ENCODE measurements at places on chromosomes 11 and 22. TPM values are rescaled to one million over a fixed set of nuclear protein-coding genes. Genes with fewer than 3 reads are reported as not detected.

The AASDHPPT gene
- 60.4 TPM for total RNA-seq

The MTCH2 gene
- total RNA-seq = 82.7 TPM

The CASP1 gene
- not detected for total RNA-seq

The OMP gene
- total RNA-seq = not detected

The OR10A2 gene
- not detected for total RNA-seq

The TTC36 gene
- total RNA-seq = 2.2 TPM

The APOL5 gene
- total RNA-seq = not detected

GRCh38 chr22:46801331-46801811, 38.9 kb downstream of the TBC1D22A start:
- DNase-seq = no peak

DNA sequence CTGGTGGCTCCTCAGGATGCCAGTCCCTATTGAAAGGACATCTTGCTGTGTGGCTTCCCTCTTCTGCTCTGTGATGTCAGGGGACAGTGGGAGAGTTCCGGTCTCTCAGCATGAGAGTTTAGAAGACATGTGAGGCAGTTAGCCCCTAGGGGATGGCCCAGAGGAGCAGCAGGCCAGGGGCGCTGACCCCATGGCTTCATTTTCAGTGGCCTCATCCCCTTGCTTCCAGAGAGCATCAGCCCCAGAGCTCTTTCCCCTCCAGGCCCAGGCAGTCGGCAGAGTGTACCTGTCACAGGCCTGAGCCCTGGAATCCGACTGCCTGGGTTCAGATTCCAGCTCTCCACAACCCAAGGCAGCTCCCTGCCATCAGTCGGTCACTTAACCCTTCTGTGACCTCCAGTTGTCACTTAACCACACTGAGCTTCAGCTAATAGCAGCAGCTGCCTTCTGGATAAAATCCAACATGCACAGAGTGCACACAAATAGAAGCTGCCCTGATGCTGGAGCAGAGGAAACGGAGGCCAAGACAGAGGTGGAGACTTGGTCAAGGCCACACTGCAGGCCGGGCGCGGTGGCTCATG, 14.1 kb upstream of the LRRC10B start:
- no peak for DNase-seq

DNA sequence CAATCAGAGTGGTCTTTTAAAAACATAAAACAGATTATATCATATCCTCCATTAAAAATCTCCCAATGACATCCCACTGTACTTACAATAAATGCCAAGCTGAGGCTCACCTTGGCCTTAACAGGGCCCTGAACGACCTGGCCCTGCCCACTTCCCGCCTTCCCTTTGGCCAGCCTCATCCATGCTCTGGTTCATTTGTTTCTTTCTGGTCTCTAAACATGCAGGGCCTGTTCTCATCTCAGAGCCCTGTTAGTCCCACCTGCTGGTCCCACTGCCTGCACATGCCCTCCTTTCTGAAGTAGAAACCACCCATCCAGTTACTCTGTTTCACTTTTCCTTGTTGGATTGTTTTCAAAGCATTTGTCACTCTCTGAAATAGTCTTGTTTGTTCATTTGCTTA, 227.4 kb downstream of the INSC start:
- no peak for DNase-seq

DNA sequence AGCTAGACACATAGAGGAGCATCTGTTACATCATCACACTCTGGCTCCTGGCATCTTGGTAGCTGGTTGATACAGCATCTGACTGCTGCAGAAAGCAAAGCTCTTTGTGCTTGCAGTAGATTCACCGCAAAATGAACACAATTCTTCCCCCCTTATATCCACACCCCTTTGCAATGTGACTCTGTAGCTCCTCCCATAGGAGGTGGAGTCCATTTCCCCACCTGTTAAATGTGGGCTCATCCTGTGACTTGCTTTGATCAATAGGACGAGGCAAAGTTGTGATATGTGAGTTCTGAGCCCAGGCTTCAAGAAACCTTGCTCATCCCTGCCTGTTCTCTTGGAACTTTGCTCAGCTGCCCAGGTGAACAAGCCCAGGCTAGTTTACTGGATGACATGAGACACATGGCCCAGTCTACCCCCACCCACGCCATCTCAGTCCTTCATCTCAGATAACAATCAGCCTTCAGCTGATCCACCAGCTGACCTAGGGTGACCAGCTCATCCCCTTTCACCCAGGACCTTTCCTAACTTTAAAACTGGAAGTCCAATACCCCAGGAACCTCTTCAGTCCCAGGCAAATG, 272.2 kb downstream of the TENM4 start:
- no peak for DNase-seq

- DNase-seq = no peak
Observed at GRCh38 chr22:46936378-46936903, 174.0 kb downstream of the TBC1D22A start.

GRCh38 chr22:26170112-26170492, 840 bp downstream of the SEZ6L start:
- DNase-seq = no peak

- DNase-seq = peak; percentile 35
Observed at GRCh38 chr11:111977146-111978027, 40.2 kb downstream of the DIXDC1 start.

DNA sequence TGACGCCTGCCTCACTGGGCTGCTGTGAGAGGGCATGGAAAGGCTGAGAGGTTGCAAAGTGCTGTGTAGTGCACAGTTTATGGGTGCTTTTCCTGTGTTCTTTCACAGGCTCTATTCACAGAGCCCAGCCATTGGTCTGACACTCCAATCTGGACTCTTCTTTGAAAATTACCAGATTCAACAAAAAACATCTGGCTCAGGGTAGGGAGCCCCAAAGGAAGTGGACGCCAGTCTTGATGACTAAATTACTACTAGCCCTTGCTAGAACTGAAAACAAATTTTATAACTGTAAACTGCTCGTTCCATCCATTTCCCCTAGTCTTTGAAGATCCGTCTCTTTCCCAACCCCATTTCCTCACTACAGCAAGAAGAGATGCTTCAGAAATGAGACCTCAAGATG, 178.6 kb downstream of the TENM4 start:
- DNase-seq = no peak

DNA sequence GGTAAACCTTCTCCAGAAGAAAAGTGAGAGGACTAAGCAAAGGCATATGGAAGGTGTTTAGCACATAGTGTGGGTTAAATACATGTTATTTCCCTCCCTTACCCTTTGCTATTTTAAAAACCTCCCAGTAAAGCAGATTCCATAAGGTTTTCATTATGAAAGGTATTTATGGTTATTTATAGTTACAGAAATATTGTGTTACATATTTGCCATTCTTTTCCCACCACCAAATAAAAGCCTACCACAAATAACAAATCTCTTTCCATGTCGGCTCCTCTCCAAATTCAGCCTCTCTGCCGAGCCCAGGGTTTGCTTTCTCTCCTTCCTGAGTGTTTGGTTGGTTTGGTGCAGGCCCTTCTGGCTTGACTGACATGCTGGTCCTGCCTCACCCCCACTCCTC, 64.4 kb downstream of the INSC start:
- DNase-seq = no peak

- DNase-seq = no peak
Observed at GRCh38 chr11:92720385-92720784, 249.1 kb upstream of the MTNR1B start.

DNA sequence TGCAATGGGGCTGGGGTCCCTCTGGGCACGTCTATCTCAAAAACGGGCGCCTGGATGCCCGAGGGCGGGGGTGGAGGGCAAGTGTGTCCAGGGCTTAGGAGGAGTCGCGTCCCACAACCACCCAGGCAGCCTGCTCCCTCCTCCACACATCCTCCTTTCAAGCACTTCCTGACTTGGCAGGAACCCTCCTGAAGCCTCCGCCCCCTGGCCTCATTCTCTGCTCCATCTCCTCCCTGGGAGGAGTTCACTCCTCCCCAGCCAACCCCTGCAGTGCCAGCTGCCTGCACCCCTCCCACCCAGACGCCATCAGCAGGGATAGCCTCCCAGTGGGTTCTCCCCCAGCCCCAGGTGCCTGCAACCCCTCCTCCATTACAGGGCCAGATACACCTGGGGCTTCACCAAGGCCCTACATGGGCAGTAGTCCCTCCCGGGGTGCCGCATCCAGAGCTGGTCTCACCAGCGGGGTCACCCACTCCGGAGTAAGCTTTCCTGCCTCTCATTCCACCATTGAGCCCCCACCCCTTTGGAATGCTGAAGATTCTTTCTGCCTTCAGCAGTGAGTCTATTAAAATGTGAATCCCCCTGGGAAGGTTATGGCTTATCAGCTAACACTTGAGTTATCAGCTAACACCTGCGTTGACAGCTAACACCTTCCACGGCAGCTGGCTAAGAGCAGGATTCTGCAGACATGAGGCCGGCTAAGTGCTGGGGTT, 24.4 kb downstream of the RTN4R start:
- no peak for DNase-seq

DNA sequence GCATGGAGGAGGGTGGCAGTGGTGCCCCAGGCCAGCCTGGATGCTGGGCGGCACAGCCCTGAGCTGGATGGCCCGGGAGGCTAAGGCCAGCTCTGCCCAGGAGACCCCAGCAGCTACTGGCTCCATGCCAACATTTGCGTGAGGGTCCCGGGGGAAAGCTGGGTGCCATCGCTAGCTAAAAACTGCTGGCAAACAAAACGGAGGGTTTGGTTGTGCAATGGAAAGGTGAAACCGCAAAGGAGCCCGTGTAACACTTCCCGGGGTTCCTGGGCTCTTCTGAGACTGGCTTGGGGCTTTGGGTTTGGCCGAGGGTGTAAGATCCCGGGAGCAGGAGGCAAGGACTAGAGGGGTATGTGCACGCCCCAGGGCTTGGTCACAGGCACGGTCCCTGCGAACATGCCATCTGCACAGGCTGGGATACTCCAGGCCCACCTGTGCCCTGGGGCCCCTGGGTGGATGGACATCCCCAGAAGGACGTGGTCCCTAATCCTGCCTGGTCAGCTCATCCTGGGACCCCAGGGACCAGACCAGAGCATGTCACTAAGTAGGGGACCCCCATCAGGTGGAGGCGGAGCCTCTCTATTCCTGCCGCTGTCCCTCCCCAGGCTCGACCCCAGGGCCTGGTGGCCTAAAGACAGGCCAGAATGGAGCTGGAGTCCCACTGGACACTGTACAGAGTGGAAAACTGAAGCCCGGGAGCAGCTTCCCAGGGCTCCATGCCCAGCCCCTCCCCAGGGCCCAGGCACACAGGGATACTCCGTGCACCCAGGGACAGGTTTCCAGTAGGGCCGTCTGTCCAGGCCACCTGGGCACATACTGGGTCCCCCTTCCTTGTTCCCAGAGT, 44.6 kb downstream of the IGF2 start:
- DNase-seq = no peak

DNA sequence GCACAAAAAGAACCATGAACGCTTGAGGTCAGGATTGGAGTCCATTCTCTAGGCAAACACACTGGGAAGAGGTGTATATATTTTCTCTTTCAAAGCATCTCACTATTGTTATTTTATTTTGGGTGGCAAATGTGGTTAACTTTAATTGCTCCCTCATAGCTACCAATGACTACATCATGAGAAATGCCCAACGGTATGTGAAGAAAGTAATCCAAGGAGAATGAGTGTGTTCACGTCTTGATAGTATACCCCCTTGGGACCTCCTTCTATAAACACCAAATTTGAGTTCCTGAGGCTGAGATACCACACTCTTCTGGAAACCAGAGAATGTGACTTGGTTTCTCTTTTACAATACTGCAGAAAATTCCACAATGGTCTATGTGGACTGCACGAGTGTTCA, 15.8 kb downstream of the OR8D1 start:
- DNase-seq = no peak

DNA sequence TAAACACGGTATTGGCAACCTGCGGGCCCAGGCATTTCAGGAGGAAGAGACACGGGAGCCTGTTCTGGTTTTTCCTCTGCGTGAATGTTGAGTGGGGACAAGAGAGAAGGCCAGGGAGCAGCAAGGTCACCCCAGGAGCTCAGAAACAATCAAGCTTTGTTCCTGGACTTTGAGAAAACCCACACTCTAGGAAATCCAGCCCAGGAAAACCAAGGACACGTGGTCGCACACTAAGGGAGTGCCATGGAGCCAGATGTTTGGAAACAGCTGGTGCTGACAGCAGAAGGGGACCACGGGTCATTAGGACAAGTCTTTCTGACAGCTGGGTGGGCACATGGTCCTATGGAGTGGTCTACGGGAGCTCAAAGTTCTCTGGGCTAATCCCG, 44.1 kb downstream of the MYH9 start:
- no peak for DNase-seq

GRCh38 chr11:44307340-44308099, 2.4 kb downstream of the ALX4 start:
- no peak for DNase-seq

- DNase-seq = no peak
Observed at GRCh38 chr11:76742902-76743301, 40.3 kb upstream of the TSKU start.

GRCh38 chr11:128882451-128882850, 8.7 kb upstream of the KCNJ5 start:
- DNase-seq = no peak

DNA sequence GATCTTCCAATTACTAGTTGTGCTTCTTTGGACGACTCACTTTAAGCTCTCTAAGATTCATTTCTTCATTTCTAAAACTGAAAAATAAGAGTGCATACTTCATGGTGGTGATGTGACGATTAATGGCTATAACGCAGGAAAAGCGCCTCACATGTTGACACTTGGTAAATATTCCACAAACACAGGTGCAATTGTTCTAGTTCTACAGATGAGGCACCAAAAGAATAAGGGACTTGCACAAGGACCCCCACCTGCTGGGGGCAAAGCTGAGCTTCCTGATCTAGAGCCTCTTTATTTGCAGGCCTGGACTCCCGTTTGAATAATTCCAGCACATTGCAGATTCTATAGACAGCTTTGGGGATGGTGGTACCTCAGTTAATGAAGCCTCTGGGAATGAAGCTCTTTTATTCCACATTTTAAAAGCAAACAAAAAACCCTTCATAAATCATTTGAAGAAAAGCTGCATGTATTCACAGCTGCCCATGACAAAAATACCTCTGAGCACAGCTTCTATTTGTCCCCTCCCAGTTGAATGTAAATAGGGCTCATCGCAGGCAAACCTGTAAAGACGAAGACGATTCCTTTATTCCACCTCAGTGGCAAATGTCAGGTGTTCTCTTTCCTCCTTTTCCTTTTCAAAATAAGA, 14.9 kb upstream of the CADM1 start:
- DNase-seq = no peak

DNA sequence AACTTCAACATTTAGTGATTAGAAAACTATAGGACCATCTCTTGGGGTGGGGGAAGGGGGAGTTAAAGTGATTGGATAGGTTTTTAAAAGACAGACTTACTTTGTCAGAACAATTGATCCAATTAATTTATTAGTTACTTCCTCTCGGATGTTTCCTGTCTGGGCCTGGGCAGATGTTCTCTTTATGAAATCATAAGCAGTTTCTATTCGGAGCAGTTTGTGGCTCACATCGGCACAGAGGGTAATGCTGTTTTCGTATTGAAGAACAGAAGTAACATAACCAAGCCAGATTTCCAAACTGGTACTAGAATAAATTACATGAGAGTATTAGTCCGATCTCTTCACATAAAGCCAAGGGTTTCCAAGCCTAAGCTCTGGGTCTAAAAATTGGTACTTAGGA, 20.6 kb downstream of the PIWIL3 start:
- DNase-seq = no peak

DNA sequence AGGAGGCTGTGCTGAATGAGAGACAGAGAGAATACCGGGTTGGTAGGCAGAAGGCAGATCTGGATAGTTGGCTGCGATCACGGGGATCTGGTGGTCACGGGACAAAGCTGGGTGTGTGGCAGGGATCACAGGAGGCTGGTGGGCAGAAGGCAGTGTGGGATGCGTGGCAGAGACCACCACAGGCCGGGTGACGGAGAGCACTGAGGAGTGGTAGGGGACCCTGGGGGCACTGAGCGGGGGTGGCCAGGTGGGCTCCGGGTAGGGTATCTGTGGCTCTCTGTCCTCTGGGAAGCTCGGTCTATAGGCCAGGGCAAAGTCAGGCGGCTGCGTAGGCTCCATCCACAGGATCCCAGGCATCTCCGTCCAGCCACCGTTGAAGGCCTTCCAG, 1.4 kb downstream of the CD248 start:
- DNase-seq = no peak

Data from progenitor cell of endocrine pancreas (in vitro differentiated cells).